ENCODE measurements at places on chromosomes 2 and 18. TPM values are rescaled to one million over a fixed set of nuclear protein-coding genes. Genes with fewer than 3 reads are reported as not detected.

POTEI gene
- not detected for total RNA-seq

OSBPL6 gene
- 6.1 TPM for total RNA-seq

MAP3K19 gene
- not detected for total RNA-seq

LCT gene
- 0.29 TPM for total RNA-seq

KCNE4 gene
- not detected for total RNA-seq

DNA sequence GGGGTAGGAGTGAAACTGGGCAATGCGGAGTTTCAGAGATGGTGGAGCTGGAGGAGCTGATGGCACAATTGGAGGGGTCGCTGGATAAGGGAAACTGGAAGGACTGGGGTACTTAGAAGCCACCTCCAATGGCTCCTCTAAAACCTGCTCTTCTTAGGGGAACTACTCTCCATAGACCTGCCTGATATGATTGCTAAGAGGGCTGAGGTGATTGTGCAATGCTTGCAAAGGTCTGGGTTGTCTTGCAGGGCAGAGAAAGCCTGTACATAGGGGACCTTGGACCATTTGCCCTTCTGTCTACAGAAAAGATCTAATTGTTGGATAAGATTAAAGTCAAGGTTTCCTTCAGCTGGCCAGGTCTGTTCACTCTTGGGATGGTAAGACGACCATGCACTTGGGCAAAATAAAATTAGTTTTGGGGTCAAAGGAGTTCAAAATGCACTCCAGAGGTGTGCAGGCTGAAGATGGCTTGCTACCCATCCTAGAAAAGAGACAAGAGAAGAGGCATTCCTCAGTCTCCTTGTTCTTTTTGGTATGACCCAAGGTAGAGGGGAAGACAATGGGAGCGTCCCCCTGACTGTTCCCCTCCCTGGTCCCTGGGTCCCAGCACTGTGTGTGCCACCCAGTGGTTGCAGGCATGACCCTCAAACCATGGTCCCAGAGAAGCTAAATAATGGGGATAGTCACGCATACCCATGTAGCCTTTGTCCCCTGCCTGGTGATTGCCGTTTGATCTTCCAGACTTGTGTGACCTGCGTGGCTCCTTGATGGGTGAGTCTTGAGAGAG is 41.1 kb downstream of the STK17B start:
- DNase-seq: peak; percentile 31
- peaks cover 25% of the 10 kb centered on the region for H3K36me3 ChIP-seq
- H3K4me3 ChIP-seq: no peak overlapping the region
- H3K4me1 ChIP-seq: peaks cover 24% of the 10 kb centered on the region
- H3K27ac ChIP-seq: peak overlapping the region; percentile 50

DNA sequence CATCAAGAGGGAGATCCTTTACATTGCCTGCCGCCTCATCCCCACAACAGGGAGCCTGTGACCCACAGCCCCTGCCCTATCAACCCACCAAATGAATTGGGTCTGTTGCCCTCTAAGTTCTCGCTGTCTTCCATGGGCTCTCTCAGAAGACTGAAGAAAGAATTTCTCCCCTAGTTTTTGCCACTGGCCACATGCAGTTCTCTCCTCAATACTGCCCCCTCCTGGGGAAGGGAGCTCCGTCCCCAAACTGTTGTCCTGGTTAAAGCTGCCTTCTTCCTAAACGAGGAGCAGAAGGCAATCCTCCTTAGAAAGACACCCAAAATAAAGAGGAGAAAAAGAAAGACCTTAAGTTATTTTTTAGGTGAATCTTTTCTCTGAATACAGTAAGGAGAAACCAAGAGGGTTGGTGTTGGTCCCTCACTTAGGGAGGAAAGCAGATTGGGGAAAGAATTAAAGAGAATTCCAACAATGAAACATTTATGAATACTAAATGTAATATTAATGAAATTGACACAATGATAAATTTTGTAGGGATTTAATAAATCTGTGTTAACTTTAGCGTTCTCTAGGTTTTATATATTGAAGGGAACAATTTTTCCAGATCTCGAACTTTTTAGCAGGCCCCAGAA is 31.1 kb upstream of the SATB2 start:
- no peaks in the 10 kb centered on the region for H3K36me3 ChIP-seq
- no peak overlapping the region for H3K27ac ChIP-seq
- peak; percentile 55 for DNase-seq
- H3K27me3 ChIP-seq: peaks cover 29% of the 10 kb centered on the region

DNA sequence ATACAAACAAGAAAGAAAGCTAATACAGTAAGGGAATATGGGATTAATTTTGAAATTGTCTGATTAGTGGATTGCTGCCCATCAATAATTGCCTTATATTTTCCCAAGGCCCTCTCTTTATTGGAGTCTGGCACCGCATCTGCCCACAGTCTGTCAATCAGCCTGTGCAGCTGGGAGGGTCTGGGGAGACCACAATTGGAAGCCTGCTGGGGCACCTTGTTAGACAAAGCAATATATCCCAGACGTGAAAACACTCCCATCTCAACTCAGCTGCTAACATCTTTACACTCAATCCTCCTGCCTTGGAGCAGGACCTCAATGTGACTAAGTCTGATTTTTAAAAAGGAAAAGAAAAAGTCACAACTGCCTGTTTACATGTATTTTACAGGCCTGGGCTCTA is 258.6 kb downstream of the SRBD1 start:
- DNase-seq: no peak
- H3K36me3 ChIP-seq: no peaks in the 10 kb centered on the region
- no peak overlapping the region for H3K4me3 ChIP-seq
- no peaks in the 10 kb centered on the region for H3K27me3 ChIP-seq
- no peak overlapping the region for H3K27ac ChIP-seq
- no peaks in the 10 kb centered on the region for H3K4me1 ChIP-seq

GRCh38 chr18:79857082-79857671 is 59.4 kb downstream of the KCNG2 start:
- no peaks in the 10 kb centered on the region for H3K36me3 ChIP-seq
- H3K27ac ChIP-seq: no peak overlapping the region
- no peak for DNase-seq
- H3K4me3 ChIP-seq: no peak overlapping the region

DNA sequence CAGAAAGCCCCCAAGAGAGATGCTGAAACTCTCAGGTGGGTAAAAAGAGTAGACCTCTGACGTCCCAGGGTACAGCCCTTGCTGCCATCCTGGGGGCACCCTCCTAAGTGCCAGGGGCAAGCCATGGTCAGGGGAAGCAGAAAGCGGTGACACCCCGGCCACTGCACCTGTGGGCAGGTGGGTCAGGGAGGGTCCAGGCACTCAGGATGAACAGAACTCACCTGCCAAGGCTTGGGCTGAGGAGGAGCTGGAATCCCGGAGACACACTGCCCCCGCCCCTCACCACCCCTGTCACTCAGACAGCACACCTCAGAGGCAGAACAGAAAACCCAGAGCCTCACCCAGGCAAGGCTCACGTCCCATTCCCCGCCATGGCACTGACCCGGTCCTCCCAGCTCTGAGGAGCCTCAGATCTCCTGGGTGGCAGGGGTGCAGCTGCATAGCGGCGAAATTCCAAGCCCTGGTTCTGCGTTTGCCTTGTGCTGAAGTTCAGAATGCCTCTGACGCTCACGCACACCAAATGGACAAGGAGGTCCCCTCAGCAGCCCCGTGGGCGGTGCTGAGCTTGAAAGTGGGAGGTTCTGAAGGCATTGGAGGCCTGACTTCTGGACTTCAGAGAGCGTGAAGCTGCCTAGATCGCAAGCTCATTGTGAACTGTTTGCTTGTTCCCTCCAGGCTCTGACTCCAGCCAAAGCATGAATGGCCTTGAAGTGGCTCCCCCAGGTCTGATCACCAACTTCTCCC is 4.3 kb downstream of the GPR17 start:
- no peak overlapping the region for H3K4me3 ChIP-seq
- H3K27me3 ChIP-seq: no peaks in the 10 kb centered on the region
- no peak for DNase-seq
- H3K4me1 ChIP-seq: peaks cover 15% of the 10 kb centered on the region

- no peak overlapping the region for H3K27ac ChIP-seq
- no peaks in the 10 kb centered on the region for H3K36me3 ChIP-seq
These were observed 4.8 kb downstream of the TMEM200C start for GRCh38 chr18:5890331-5891183.

DNA sequence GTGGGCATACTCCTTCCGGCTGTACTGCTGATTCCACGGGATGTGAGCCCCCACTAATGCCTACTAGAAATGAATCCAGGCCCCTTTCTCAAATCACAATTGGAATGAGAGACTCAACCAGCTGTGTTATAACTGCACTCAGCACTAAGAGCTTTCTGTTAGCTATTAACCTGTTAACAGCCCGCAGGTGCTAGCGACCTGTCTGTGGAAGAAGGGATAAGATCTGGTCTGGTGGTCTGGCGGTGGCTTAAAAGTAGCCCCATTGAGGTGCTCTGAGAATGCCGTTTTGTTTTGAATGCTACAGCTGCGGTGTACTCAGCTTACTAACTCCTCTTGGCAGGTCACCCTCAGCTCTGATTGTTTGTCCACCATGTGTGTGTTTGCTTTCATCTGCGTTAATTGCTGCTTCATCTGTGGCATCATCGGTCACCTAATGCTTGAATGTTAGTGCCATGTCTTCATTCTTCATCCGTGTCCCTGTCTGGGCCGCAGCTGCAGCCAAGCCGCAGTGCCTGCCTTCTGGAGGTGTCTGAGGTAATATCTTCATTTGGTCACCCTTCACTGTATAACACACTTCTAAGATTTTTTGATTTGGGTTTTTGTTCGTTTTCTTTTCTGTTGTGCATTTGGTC is 16.3 kb downstream of the RAB12 start:
- no peaks in the 10 kb centered on the region for H3K27me3 ChIP-seq
- H3K27ac ChIP-seq: no peak overlapping the region
- H3K36me3 ChIP-seq: peaks cover 23% of the 10 kb centered on the region
